ENCODE measurements at places on chromosomes 1 and 21.

DNA sequence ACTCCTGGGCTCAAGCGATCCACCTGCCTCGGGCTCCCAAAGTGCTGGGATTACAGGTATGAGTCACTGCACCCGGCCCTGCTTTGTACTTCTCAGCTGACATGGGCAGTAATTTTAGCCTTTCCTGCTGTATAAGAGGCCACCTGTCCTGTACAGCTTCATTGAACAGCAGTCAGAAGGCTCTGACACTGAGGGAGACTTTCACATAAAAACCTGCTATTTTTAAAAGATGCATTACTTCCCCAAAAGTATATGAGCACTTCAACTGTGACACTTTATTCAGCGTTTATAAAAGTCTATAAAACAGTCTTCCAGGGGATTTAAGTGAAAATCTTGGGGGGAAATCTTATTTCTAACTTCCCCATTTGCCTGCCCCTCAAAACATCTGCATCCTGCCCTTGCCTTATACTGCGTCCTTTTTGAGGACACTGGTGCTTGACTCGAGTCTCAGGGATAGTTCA lies 17.6 kb downstream of the RNU5D-1 start:
- DNase-seq, result no peak

- no peak for DNase-seq
Measured at GRCh38 chr1:200938955-200939354, 44.3 kb downstream of the INAVA start.

DNA sequence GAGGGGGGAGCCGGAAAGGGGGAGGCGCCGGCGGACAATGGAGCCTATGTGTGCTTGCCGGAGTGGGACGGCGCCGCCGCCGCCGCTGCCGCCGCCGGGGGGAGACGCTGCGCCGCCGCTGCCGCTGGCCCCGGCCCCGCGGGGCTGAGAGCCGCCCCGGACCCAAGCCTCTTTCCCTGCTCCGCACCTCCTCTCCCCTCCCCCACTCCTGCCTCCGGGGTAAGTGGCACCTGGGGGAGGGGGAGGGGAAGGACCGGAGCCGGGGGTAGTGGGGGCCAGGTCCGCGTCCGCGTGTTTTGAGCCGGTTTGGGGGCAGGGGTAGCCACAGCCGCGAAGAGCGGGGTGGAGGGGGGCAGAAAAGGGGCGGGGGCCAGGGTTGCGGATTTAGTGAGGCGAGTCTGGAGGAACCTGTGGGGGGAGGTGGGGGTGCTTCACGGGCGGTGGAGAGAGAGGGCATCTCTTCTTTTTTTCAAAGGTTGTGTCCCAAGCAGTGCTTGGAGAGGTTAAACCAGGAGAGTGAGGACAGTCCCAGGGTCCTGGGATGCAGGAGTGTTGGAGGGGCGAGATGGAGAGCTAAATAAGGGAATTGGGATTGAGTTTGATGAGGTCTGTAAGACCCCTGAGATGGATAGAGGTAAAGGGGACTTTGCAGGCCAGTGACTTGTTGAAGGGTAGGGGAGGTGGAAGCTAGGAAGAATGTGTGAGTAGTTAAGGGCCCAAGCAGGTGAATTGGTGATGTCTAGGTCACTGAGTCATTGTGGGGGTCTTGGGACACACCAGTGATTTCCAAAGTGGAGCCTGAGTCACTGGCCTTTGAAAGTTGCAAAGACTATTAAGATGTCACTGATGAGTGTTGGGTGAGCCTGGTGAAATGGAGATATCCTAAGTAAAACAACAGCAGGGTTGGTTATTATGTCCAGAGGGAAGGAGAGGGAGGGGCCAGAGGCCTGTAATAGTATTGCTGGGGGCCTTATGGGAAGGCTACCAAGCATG lies 59.1 kb downstream of the BCL9 start:
- no peak for DNase-seq

DNA sequence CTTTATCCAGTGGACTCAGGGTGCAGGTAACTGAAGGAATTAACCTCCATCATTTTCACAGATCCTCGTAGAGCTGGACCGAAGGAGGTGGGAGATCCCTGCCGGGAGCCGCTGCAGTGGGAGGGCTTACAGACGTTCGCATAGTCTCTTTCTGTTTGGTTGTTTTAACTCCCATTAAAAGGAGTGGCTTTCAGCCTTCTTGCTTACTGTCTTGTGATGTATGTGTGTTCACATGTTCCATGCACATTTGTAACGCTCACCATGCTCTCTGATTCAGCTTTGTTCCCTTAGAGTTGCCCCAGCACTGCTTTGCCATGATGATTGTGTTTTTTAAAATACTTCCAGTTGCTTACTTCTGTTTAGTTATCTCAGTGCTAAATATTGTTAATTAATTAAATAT lies 85.8 kb downstream of the ADARB1 start:
- no peak for DNase-seq

- no peak for DNase-seq
Measured at GRCh38 chr1:182768963-182769362, 20.6 kb upstream of the NPL start.

DNA sequence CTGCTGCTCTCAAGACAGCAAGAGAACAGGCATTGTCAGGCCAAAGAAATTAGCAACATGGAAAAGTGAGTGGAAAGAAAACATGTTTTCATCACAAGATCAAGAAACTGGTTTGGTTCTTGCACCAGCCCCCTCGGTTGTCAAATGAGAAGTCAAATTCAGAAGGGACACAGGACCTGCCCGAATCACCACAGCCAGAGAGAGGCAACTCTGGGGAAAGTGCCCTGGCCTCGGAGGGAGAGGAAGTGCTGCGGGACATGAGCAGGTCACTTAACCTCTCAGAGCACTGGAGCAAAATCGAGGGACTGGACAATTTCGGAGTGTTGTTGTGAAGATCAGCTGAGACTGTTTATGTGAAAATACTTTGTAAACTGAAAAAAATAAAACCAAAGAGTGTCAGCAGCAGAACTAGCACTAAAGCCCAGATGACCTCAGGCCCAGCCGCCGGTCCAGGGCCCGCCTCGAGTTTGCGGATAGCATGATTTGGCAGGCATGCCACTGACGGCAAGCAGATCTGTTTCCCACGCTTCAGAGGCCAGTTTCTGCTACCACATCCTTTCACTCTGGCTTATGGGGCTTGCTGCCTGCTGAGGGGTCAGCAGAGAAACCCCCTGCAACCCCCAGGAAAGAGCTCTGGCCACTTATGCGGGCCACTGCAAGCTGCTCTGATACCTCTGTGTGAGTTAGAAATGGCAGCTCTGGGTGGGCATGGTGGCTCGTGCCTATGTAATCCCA lies 32.1 kb downstream of the CD247 start:
- no peak for DNase-seq

DNA sequence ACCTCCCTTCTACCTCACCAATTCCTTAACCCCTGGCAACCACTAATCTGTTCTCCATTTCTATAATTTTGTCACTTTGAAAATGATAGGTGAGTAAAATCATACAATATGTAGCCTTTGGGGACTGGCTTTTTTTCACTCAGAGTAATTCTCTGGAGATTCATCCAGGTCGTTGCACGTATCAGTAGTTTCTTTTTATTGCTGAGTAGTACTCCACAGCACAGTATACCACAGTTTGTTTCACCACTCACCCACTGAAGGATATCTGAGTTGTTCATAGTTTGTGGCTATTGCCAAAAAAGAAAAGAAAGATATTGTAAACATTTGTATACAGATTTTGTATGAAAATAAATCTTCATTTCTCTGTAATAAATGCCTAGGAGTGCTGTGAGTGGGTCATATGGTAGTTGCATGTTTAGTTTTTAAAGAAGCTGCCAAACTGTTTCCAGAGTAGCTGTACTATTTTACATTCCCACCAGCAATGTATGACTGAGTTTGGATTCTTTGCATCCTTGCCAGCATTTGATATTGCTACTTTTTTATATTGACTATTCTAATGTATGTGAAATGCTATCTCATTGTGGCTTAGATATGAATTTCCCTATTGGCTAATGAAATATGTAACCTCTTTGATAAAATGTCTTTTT lies 3.7 kb downstream of the CHD1L start:
- no peak for DNase-seq

DNA sequence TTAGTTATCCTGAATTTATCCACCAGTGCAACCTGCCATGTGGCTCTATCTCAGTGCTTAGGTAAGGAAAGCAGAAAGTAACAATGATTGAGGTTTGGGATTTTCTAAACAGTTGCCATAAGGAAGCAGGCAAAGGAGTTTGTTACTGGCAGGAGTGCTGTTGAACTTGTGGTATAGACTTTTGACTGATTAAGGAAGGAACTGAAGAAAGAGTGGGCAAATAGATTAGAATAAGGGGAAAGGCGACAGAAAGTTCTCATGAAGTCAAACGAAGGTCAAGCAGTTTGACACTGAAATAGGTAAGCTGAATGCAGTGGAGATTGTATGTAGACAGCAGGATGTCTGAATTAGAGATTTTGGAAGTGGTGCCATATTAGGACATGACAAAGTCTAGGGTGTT lies 24.2 kb upstream of the CR2 start:
- DNase-seq, result no peak

GRCh38 chr1:36560177-36560576 lies 77.5 kb upstream of the CSF3R start:
- DNase-seq, result no peak

DNA sequence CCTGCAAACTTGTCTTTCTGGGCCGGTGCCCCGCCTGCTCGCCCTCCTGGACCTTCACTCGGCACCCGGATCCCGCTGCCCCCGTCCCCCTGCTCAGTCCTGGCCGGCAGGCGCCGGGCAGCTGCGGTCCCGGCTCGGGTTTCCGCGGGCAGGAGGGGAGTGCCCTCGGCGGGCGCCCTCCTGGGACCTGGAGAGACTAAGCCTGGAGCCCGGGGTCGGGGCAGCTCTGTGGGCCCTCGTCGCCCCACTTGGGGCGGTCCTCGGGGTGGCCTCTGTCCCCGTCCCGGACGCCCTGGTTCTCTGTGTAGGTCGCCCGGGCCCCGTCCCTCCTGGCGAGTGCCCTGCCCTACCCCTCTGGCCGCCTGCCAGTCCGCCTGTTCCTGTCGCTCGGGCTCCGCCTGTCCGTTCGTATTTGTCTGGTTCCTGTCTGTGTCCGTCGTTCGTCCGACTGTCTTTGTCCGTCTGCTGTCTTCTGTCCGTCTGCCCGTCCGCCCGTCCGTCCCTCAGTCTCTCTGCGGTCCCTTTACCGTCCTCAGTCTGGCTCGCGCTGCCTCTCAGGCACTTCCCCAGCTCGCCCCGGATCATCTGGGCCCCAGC lies 490 bp downstream of the SERINC2 start:
- peak; percentile 34 for DNase-seq

DNA sequence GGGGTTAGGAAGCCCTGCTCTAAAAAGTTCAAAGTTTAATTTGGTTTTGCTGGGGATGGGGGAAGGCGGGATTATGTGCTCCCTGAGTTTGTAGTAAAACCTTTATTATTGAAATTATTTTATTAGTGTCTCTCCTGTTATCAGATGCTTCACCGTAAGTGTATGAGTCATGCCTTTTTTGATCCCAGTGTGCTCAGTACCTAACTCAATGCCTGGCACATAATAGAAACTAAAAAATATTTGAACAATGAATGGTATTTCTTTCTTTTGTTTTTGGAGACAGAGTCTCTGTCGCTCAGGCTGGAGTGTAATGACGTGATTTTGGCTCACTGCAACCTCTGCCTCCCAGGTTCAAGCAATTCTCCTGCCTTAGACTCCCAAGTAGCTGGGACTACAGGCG lies 6.4 kb downstream of the SNRPE start:
- no peak for DNase-seq

DNA sequence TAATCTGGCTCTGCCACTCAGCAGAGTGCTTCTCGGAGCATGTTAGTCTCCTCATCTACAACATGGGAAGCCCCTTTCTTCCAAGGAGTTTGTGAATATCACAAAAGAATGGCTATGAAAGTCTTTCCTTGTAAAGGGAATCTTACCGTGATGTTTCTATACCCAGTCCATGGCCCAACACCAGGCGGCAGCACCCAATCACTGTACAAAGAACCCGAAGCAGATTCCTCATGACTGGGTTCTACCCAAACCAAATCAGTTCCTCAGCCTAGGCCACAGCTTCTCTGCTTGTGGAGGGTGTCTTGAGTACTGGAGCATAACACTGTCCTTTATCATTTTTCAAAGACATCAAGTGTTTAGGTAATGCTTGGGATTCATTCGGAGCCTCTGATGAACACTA lies 16.6 kb upstream of the SLFNL1 start:
- DNase-seq, result no peak

GRCh38 chr1:242203262-242203661 lies 204.4 kb upstream of the MAP1LC3C start:
- DNase-seq, result no peak

DNA sequence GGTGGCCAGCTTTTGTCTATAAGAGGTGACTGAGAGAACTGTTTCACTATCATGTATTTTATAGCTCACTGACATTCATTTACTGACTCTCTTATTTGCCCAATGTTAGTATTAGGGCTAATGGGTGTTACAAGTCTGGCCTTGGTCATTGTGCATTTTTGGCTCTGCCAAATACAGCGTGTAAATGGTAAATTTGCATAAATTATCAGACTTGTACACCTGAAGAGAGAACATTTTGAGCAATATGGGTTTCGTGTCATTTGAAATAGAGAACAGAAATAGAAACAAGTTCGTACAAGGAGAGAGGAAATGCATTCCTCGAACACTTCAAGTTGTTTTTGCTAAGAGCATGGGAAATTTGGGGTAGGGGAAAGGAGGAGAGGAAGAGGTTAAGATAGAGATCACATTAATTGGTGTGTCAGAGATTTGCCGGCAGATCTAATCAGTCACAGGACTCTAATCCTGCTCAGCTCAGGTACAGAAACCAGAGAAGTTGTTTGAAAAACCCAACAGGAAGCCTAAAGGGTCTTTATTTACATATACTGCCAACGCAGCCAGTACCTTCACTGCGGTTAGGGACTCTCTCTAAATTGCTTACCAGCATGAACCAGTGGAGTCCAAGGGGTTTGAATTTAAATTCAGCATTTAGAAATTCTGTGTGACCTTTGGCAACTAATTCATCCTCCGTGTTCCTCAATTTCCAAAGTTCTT lies 261.5 kb downstream of the GPATCH2 start:
- DNase-seq, result no peak

- DNase-seq, result no peak
Measured at GRCh38 chr1:111576547-111576946, 43.0 kb upstream of the RAP1A start.

- no peak for DNase-seq
Measured at GRCh38 chr1:10519016-10519417, 44.3 kb downstream of the PEX14 start.
